Common myeloid progenitor, CD34-positive (primary cell): ENCODE measurements at places on chromosomes 16 and 17.

- DNase-seq, result no peak
These were observed 94.6 kb downstream of the CMIP start for GRCh38 chr16:81539009-81539758.

DNA sequence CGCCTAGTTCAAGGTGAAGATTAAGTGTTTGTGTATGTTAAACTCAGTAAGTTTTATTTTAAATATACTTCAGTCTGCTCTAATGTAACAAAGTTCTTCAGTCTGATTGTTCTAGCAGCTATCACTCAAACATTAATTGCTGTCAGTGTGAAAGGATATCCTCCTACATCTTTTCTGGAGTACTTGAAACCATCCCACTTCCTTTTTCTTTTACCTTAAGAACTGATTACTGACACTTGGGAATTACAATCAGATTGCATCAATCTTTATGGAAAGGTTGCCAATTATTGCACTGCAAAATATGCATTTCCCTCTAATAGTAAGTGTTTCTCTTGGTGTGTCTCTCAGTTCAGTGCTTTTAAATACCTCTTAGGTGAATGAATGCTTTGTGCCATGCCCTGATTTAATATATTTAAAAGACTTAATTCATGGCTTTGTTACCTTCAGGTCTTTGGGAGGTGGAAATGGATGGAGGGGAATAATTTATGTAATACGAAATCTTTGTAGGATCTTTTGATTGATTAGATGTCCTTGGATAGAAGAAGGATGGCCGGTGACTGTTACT, 16.6 kb downstream of the MRTFB start:
- no peak for DNase-seq

- DNase-seq, result no peak
These were observed 19.4 kb downstream of the TMIGD1 start for GRCh38 chr17:30314474-30314873.

DNA sequence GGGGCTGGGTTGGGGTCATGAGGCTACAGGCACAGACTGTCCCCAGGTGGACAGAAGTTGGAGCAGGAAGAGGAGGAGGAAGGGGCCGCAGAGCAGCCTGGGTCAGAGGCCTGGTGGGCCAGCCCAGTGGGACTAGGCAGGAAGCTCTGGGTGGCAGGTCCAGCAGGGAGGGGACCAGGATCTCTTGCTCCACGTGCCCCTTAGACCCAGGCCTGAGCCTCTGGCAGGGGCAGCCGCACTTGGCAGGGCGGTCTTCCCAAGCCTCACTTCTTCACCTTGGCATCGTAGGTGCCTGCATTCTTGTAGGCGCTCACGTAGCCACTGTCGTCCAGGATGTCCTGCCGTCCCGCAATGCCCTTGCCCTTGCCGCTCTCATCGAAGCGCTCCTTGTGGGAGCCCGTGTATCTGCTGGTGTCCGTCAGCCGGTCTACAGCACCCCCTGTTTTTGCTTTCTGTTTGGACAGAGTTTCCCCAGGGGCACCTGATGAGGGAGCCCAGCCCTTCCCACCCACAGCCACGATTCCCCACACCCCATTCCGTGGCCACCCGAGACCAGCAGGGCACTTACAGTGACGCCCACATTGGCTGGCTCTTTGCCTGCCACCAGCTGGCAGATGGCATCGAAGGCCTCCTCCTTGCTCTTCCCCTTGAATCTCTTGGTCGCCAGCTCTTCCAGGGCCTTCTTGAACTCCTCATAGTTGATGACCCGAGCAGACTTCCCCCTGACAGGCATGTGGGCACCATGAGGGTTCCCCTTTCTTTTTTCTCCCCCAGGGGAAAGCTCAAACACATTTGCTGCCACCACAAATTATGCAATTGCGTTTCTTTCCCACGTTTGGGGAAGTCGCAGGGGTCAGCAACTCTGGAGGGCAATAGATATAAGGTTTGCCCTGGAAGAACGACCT, 3.1 kb downstream of the TPPP3 start:
- peak; percentile 82 for DNase-seq

GRCh38 chr16:9316008-9316407, 224.6 kb downstream of the HAPSTR1 start:
- DNase-seq, result no peak

DNA sequence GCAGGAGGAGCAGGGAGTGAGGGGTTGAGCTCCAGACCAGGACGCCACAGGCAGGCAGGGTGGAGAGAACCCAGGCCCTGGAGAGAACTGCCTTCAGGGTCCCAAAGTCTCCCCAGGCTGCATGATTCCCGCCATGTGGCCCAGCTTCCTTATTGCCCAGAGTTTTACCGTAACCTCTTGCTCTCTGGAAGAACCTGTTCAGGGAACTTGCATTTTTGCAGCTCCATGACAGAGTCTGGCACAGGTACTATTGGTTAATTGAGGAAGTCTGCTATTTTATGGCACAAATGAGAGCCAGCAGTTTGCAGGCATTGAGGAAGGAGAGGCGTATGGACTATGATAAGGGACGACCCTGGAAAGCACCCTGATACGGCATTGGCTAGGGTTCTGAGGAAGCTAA, 11.6 kb upstream of the NOS2 start:
- no peak for DNase-seq

GRCh38 chr17:17647524-17648178, 33.6 kb upstream of the RAI1 start:
- no peak for DNase-seq

GRCh38 chr16:78624366-78624765, 524.9 kb downstream of the WWOX start:
- peak; percentile 26 for DNase-seq

DNA sequence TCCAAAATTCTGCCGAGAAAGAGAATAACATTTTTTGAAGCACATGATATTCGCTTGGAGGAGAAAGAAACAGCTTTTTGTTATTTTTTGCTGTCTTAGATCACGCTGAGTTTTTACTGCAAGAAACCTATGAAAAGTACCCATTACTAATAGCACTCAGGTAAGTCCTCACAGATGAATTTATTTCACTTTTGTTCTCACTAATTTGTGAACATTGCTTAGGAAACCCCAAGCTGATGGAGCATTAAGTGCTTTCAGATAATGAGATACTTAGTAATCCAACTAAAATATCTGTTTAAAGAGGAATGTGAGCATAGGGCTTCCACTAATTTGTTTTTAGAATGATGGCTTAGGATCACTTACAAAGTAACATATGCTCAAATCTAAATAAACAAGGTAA, 45.7 kb downstream of the MYO1D start:
- no peak for DNase-seq

DNA sequence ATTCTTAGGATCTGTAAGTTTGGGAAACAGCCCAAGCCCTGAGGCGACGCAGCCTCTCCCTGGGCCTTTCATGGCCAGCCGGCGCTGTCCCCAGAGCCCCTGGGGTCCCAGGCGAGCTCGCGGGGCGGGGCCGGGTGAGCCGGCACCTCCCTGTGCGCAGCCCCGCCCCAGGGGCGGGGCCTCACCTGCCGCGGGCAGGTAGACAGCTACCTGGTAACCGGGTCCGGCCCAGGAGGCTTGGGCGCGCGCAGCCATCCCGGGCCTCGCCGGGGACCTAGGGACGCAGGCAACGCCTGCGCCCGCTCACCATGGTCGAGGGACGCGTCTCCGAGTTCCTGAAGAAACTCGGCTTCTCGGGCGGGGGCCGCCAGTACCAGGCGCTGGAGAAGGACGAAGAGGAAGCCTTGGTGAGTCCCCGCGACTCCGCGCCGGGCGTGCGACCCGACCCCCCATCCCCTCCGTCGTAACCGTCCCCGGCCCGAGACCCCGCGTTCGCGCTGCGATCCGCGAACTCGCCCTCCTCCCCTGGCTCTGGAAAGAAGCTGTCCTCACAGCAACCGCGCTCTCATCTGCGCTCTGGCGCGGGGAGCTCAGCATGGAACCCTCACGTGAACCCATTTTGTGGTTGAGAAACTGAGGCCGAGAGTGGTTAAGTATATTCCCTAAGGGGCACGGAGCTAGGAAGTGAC, at the start of gene ATP2C2:
Gene ATP2C2 (plus strand): TSS at position 231 of the 689 bp plus-strand sequence. CDS start 78 bp downstream, at position 309.
- no peak for DNase-seq

GRCh38 chr17:63405741-63406261, 40.3 kb downstream of the CYB561 start:
- peak; percentile 88 for DNase-seq

DNA sequence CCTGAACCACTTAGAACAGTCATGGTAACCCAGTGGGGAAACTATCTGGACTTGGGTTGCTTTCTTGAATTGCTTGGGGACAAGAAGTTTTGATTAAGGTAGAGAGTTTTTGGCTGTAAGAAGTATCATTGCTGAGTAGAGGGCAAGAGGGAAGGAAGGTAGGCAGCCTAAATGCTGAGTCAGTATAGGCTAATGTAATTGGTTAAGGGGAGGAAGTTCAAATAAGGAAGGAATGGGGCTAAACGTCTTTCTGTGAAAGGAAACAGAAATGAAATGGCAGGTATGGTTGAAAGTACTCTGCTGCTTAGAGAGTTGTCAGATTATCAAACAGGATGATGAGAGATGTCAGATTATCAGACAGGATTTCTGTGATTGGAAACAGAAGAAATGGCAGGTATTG, 20.3 kb downstream of the KPNB1 start:
- DNase-seq, result peak; percentile 68

- DNase-seq, result no peak
These were observed 89.5 kb upstream of the BCAR1 start for GRCh38 chr16:75340741-75341491.

- no peak for DNase-seq
These were observed 2.4 kb downstream of the JPT1 start for GRCh38 chr17:75151930-75152329.

DNA sequence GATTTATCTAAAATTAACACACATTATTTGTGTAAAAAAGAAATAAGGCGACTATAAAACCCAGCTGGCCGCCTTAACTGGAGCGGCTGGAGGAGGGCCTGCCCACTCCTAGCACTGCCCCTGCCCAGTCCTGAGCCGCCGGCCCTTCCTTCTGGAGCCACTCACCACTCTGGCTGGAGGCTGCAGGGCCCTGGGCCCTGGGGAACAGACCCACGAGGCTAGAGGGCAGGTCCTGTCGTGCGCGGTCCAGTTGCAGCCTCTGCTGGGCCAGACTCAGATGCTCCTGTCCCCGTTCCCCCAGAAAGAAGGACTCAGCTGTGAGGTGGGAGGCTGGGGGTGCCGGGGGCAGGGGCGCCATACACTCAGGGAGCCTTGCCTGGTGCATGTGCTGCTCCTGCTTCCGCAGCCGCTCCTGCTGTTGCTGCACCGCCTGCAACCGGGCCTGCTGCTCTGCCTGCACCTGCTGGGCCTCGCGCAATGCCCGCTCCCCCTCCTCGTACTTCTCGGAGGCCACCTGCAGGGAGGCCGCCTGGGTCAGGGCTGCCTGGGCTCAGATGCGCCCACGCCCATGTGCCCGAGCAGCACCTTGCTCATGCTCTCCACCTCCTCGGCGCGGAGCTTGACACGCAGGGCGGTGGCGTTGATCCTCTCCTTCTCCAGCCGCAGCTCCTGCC, 9.0 kb upstream of the MRPL38 start:
- no peak for DNase-seq

GRCh38 chr17:54666559-54666958, 234.1 kb upstream of the TOM1L1 start:
- no peak for DNase-seq

- peak; percentile 19 for DNase-seq
These were observed 29.7 kb downstream of the ARL4D start for GRCh38 chr17:43428524-43428923.

DNA sequence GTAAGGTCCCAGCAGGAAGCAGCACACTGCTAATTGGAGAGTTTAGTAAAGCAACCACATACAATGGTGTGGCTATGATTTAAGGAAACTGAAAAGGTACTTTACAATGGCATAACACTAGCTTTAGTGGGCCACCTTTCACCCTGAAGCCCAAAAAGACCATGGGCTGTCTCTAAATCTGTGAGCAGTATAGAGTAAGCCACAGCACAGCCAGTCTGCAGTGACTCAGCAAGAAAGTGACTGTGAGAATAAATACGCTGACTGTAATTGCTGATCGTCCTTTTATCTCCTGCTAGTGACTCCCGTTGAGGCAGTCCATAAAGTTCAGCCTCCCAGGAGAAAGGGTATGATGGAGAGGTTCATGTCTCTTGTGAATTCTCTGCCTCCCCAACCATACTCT, 679.8 kb upstream of the KIF2B start:
- no peak for DNase-seq

DNA sequence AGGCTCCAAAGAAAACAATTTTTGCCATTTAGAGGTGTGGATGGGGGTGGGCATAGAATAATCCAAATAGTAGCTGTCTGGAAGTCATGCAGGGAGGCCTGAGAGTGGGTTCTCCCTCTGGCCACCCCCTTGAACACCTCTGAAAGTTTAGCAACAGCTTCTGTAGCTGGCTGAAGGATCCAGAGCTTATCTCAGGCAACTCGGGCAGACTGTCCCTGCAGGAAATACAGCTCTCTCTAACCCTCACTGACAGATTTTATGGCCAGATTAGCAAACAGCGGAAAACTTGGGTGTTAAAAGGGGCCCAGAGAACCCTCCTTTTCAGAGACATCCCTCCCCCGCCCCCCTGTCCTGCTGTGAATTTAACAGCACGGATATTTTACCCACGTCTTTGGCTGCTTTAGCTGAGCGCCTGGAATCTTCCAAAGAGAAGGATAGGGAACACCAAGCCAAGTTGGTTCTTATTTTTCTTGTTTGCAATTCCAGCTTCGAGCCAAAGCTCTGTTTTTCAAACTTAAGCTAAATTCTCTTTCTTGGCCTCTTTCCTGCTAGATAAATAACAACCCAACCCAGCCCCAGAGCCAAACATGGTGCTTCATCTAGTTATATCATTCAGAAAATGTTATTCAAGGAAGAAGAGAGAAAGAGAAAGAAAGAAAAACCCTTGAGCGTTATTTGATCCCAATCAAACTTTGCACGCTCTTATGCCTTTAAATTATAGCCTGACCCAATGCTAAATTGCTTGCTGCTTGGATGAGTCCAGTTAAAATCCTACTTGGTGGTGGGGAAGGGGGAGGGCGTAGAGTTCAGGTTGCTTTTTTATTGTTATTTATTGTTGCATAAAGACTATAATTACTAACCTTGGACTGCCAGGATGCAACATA, 2.3 kb upstream of the HOXB2 start:
- DNase-seq, result peak; percentile 82

DNA sequence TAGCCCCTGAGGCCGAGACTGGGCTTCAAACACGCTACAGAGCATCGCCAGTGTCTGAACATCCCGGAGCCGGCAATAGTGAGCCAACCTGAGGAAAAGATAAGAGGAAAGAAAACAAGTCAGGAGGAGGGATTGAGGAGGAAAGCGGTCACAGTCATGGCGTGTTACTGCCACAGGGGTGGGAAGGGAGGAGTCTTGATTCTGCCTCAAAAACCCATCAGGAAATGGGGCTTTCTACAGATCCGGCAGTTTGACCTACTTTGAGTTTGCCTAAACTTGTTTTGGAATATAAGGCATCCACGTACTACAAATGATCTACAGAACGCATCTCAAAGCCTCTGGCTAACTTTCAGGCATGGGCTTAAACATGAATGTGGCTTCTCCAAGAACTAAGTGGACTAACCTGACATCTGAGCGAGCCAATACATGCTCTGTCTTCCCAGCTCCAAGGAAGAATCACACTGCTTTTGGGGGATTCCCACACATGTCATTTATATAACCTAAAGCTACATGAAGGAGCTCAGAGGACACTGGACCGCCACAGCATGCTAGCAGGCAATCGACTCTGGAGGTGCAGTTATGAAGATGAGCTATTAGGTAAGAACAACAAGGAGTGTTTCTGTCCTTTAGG, 96.6 kb downstream of the WDR59 start:
- DNase-seq, result no peak
